ENCODE measurements at places on chromosomes 1 and 21. TPM values are rescaled to one million over a fixed set of nuclear protein-coding genes. Genes with fewer than 3 reads are reported as not detected.

Gene CYP4Z1
- total RNA-seq: 2.2 TPM

Gene RAP1GAP
- total RNA-seq: 0.84 TPM

Gene MOB3C
- 31.2 TPM for total RNA-seq

Gene EVA1C
- 72.6 TPM for total RNA-seq

Gene SSBP3
- 83.4 TPM for total RNA-seq
